Fibroblast of the aortic adventitia (primary cell): ENCODE measurements at places on chromosomes 12 and 14. TPM values are rescaled to one million over a fixed set of nuclear protein-coding genes. Genes with fewer than 3 reads are reported as not detected.

Gene TPH2
- total RNA-seq = not detected in 2 replicates

Gene DCAF5
- 15.8 and 25.2 TPM in 2 replicates for total RNA-seq

Gene AICDA
- total RNA-seq = not detected in 2 replicates

Gene ZDHHC22
- not detected in 2 replicates for total RNA-seq

Gene TUNAR
- not detected in 2 replicates for total RNA-seq
